ENCODE measurements at places on chromosomes 11 and 22.

DNA sequence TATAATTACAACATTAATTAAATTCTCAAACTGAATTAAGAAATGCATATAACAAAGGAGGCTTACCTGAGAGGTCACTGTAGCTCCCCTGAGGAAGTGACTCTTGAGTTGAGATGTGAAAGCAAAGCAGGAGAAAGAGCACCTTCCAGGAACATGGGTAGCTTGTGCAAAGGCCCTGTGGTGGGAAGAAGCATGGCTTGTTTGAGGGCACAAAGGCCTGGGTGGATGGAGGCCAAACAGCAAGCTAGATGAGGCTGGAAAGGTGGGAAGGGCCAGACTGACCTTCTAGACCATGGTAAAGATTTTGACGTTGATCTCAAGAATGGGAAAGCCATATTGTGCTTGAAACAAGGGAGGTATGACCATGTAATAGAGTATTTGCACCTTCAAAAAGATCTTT, 155.1 kb downstream of the PKNOX2 start:
- no peak for DNase-seq

GRCh38 chr11:118224511-118225188, at the start of gene JAML:
Gene JAML (minus strand): TSS chr11:118225011. CDS start chr11:118214866, 10,145 bp downstream.
- DNase-seq, result peak; percentile 65

GRCh38 chr22:49517667-49518185, 309.9 kb downstream of the BRD1 start:
- DNase-seq, result no peak

- no peak for DNase-seq
Measured at GRCh38 chr11:77560605-77561004, 29.1 kb upstream of the AQP11 start.

GRCh38 chr22:19451570-19451969, 4.1 kb upstream of the C22orf39 start:
- DNase-seq, result no peak

- no peak for DNase-seq
Measured at GRCh38 chr11:126345759-126346585, 9.5 kb upstream of the ST3GAL4 start.

- DNase-seq, result no peak
Measured at GRCh38 chr11:120340529-120340928, 4.3 kb downstream of the ARHGEF12 start.

GRCh38 chr11:69395287-69395686, 86.2 kb upstream of the LINC01488 start:
- no peak for DNase-seq

- no peak for DNase-seq
Measured at GRCh38 chr11:31132531-31133421, 236.8 kb downstream of the DCDC1 start.

GRCh38 chr11:35139722-35140282, 831 bp downstream of the CD44 start:
- no peak for DNase-seq

DNA sequence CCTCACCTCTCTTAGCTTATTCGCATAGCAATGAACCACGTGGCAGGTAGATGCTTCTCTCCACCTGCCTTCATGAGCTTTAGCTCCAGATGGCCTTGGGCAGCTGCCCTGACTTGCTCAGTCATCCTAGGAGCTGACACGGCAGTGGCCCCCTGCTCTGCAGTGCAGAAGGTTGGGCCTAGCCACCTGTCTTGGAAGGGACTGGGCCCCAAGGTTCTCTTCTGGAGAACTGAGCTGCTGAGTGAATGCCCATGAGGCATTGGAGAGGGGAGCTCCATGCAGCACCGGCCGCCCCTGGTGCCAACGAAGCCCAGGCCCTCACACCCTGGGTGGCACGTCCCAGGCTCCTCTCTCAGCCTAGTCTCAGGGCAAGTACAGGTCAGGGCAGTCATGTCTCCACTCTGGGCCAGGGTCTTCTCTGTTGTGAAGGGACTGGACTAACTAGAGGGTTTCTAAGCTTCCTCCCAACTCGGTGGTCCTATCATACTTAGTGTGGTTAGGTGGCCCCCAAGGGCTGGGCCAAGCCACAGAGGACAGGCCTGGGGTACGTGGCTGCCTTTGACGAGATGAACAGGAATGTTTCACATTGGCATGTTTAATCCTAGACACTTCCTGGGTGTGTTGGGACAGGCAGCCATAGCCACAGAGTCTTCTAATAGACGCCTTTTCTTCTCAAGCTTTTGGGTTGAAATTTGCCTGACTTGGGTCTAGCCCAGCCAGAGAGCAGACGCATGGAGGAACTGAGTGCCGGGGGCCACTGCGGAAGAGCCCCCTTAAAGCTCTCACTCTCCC, 47.9 kb downstream of the ALX4 start:
- DNase-seq, result no peak

GRCh38 chr22:32904044-32904443, 102.5 kb downstream of the TIMP3 start:
- DNase-seq, result no peak

All from CD4-positive, alpha-beta T cell treated with Interleukin-15 for 4 hours (primary cell).